ENCODE measurements at places on chromosomes 16 and 17.

GRCh38 chr16:49634235-49635008, 221.5 kb downstream of the ZNF423 start:
- no peak for DNase-seq

- DNase-seq = no peak
These were observed 53.0 kb upstream of the GAS7 start for GRCh38 chr17:10251212-10251948.

GRCh38 chr17:2433696-2434095, 32.8 kb upstream of the MNT start:
- no peak for DNase-seq

DNA sequence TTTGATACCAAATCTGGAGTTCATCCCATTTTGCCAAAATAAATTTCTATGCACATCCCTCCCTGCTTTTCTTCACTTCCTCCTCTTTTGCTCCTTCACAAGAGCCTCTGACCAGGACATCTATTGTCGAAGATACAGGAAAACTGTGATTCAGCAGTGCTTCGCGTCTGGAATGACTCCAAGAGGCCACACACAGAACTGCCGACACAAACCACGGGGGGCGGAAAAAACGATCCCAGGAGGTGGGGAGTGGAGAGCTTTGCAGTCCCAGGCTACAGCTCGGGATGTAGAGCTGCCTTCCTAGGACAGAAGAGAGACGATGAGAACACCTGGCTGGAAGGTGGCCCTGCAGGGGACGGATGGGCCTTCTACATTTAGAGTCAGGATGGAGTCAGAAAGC, 102.8 kb downstream of the XYLT1 start:
- no peak for DNase-seq

GRCh38 chr16:10045291-10045775, 136.9 kb downstream of the GRIN2A start:
- no peak for DNase-seq

DNA sequence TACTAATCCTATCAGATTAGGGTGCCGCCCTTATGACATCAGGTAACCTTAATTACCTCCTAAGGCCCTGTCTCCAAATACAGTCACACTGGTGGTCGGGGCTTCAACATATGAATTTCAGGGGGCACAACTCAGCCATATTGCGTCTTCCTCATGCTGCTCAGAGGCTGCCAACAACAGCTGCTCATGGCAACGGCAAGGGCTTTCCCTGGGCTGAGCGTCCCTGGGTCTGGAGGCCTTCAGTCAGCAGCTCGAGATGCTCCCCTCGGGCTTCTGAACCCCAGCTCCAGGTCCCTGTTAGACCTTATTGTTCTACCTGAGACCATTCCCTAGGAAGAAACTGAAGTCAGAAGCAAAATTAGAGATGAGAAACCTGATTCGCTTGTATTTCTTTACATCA, 157.2 kb downstream of the TMEM132E start:
- no peak for DNase-seq

DNA sequence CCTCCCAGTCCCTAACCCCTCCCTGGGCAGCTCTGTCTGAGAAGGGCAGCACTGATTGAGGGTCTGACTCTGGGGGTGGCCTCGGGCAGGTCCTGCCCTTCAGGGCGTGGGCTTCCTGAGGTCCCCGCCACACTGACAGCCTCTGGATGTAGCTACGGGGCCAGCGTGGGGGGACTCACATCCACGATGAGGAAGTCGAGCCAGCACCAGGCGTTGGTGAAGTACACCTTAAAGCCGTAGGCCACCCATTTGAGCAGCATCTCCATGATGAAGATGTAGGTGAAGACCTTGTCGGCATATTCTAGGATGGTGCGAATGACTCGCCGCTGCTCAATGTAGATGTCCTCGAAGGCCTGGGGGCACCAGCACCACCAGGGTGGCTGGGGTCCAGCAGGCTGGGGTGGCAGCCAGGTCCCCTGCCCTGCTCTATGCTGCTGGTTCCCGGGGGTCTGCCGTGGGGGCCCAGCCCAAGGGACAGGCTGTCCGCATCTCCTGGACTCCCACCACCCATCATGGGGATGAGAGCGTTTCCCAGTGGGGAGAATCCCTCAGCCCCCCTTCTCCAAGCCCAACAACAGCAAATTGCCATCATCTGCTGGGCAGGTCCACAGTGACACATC, 15.7 kb upstream of the CD79B start:
- DNase-seq = no peak

DNA sequence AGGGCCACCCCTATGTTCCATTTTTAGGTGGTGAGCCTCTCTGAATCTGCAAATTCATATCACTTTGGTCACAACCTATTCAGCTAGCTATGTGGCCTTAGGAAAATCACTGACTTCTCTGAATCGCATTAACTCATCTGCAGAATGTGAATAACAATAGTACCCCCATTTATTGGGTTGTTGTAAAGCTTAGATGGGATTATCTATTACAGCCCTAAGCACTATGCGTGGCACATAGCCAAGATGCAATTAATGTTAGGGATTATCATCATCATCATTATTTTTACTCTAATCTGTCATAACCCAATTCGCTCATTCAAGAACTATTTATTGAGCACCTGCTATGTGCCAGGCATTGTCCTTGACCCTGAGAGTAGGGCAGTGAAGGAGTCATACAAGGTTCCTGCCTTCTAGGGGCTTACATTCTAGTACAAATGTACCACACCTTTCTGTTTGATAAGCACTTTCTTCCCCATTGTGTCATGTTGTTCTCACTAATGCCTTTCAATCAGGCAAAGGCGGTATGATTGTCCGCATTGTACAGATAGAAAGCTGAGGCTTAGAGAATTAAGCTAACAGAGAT, 38.5 kb downstream of the CHD9 start:
- DNase-seq = no peak

DNA sequence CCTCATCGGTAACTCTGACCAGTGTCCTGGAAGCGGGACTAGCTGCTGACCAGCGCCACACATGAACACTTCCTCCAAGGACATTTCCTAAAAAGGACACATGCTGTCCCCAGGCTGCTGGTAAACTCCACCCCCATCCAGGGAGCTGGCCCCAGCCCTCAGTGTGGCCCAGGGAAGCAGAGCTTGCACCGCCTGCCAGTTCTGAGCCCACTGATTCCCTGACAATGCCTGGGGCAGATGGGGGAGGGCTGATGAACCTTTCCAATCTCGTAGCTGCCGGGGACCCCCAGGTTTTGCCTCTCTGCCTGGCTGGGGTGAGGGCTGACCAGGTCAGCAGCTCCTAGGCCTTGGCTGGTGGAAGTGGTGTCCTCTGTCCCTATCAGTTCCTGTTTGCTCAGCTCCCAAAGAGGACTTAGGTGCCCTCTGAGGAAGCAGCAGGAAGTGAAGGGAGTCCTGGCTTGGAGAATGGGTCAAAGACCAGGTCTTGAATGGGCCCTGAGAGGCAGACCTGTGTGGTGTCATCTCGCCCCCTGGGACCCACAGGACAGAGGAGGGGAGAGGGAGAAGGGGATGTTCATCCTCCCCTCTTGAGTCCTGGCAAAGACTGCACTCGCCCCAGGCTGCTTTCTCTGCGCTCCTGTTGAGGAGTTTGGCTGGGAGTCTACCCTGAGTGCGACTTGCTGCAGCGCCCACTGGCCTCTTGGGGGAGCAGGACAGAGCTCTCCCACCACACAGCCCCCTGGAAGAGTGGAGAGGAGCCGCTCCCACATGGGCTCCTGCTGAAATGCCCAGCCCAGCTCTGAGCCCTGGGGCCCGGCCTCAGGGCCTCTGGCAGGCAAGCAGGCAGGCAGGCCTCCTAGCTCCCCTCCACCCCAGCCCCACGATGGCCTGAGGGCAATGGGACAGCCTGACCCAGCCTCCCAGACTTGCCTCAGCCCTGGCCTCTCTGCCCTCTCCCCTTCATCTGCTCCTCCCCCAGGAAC, 16.8 kb downstream of the PDK2 start:
- DNase-seq = no peak

GRCh38 chr17:73231841-73232586, 29.7 kb downstream of the CPSF4L start:
- DNase-seq = peak; percentile 94

DNA sequence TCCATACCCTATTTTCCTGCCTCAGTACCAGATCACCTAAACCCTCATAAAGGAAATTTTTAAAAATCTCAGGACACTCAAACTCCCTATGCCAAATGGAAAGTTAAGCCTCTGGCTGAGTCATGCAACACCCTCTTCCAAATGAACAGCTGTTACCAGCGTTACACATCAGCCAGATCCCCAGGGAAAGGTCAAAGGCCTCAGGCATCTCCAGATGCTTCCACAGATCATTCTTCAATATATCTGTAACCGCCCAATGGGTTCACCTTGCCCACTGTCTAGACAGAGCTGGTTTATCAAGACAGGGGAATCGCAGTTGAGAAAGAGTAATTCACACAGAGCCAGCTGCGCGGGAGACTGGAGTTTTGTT, 29.1 kb upstream of the SHCBP1 start:
- DNase-seq = no peak

DNA sequence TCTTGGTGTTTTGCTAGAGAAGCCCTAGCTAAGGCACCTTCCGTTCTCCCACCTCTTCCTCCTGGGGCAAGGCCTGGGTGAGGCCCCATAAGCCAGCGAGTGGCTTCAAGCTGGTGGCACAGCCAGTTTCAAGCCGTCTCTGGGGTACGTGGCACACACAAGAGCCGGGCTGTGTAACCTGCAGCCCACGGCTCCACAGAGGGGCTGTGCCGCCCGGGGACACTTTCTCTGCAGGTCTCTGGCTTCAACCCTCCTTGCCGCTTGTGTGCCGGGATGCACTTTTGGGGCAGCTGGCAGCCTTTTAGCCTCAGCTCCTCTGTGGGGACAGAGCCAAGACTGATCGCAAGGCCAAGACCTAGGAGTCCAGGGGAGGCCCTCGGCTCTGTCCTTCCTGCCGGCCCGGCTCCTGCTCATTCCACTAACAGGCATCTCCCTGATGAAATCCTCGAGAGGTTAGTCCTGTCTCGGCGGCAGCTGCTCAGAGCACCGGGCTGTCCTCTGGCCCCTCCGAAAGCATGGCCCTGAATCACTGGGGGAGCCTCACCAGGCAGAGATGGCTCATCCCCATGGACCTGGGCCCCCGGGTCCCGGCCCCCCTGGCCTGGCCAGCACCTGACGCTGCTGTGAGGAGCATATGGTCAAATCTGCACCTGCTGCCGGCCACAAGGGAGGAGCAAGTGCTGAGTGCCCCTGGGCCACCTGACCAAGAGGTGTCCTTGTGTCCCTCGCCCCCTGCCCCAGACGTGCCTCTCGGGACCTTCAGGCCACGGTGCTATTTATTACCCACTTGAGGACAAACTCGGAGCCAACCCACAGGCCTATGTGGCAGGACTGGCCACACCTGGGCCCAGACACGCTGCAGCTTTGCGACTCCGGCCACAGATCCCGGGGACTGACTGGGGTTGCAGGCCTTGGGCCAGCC, 98.5 kb downstream of the METRNL start:
- DNase-seq = no peak

- no peak for DNase-seq
These were observed 17.2 kb downstream of the RARA start for GRCh38 chr17:40326014-40326831.

DNA sequence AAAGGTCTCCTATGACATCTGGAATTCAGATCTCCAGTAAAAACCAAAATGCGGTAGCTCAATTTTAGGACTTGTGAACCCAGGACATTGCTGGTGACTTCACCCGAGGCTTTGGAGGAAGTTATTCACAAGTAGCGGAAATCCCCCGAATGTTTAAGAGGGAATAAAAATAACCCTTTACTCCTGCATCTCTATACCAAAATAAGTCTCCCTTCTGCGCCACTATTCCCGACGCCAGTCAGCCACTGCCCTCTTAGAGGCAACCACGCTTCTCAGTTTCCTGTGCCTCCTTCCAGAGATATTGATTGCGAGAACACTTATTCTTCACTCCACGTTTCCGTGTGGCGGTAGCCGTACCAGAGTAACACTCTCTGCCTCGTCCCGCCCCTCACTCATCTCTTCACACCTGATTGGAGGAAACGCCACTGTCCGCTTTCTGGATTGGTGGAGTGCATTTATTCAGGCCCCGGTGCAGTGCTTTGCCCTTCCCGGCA, 27.4 kb downstream of the EMP2 start:
- DNase-seq = peak; percentile 23

- DNase-seq = no peak
These were observed 100.3 kb downstream of the ZFHX3 start for GRCh38 chr16:72947379-72948237.

GRCh38 chr16:86569701-86570447, 3.2 kb downstream of the FOXC2 start:
- DNase-seq = no peak

DNA sequence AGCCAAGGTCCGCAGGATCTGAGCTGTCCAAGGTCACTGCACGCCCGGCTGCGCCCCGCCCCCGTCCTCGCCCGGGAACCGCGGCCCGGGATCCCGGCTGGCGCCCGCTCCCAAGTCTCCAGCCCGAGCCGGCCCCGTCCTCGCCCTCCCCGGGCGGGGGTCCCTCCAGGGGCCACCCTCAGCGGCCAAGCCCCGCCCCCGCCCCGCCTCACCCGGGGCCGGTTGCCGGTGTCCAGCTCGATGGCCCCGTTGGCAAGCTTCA, 216 bp downstream of the VPS9D1 start:
- no peak for DNase-seq

DNA sequence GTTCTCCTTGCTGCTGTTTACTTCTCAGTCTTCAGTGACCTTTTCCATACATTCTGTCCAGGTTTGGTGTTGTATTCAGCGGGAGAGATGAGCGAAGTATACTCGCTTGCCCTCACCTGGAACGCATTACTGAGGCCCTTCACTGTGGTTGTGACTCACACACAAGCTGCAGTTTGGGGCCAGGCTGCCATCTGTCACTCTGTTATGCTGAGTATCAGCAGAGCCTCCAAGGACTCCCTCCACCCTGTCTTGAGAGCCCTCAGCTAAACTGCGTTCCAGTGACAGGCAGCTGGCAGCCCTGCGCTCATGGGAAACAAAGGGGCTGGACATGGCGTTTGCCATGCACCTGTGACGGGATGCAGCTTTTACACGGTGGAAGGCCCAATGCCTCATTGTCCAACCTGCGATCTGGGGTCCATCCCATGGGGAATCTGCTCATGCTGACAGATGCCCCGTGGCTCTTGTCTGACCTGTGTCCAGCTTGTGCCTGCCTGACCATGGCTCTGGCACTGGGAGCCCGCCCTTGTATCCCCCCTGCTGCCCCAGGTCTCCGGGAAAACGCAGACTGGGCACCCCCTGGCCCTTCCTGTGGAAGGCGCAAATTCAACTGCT, 6.5 kb upstream of the ZNF778 start:
- no peak for DNase-seq

- DNase-seq = no peak
These were observed 44.6 kb downstream of the STX8 start for GRCh38 chr17:9531034-9531433.

GRCh38 chr16:4676831-4677230, 16.5 kb upstream of the NUDT16L1 start:
- DNase-seq = no peak

- DNase-seq = no peak
These were observed 42.5 kb downstream of the DNAH17 start for GRCh38 chr17:78534492-78535272.

All from T follicular helper cell (primary cell).